Type B pancreatic cell (in vitro differentiated cells): ENCODE measurements at places on chromosomes 5 and 9. TPM values are rescaled to one million over a fixed set of nuclear protein-coding genes. Genes with fewer than 3 reads are reported as not detected.

Gene CAVIN4
- 1.7 and 6.1 TPM in 2 replicates for total RNA-seq

Gene AGXT2
- not detected in 2 replicates for total RNA-seq

Gene RNF183
- total RNA-seq: 0.77 and 1.0 TPM in 2 replicates

Gene NSG2
- total RNA-seq: 3.1 and 3.9 TPM in 2 replicates

Gene FBLL1
- total RNA-seq: 2.1 and 3.3 TPM in 2 replicates

Gene CCDC152
- total RNA-seq: not detected in 2 replicates

Gene MAN2A1
- total RNA-seq: 47.9 and 62.8 TPM in 2 replicates

- no peak for DNase-seq
These were observed 267.5 kb upstream of the TMEM161B start for GRCh38 chr5:88536146-88536545.

GRCh38 chr5:133467826-133468463 lies 144.4 kb downstream of the FSTL4 start:
- DNase-seq: no peak

DNA sequence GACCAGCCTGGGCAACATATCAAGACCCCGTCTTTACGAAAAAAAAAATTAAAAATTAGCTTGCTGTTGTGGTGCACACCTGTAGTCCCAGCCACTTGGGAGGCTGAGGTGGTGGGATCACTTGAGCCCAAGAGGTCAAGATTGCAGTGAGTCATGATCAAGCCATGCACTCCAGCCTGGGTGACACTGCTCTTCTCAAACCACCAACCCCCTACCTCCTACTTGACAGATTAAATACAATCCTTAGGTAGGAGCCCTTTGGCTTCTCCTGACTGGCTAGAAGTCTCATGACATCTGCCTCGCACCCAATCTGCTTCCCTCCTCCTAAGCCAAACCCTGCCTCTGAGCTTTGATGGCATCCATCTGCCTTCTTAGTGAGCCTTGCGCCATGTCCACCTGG lies 11.6 kb upstream of the FBP1 start:
- DNase-seq: no peak

DNA sequence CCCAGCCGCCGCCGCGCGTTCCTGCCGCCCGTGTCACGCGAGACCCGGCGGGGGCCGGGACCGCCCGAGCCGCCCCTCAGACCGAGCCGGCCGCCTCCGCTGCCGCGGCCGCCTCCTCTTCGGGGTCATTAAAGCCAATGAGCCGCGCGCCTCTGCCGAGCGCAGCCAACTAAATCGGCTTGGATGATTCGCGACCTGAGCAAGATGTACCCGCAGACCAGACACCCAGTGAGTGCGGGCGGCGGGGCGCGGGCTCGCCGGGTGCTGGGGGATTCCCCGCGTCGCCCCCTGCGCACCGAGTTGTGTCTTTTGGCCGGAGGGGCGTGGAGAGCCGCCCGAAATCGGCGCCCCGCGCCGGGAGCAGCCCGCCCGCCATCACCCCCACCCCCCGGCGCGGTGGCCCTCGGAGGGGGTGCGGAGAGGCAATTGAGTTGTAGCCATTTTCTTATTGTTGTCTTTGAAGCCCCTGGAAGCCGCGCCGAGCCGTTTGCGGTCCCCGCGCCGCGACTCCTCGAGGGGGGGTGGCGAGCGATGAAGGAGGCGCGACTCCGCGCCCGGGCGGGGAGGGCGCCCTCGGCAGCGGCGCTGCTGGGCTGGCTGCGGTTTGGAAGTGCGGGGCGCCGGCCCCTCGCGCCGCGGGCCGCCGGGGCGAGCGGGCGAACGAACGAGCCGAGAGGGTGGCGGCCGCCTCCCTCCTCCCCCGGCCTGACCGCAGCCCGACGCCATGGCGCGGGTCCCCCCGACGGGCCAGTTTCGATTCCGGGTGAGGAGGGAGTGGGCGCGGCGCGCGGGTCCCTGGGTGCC lies 1.0 kb downstream of the TLE4 start:
- DNase-seq: peak; percentile 72

GRCh38 chr5:133299021-133299420 lies 247.2 kb downstream of the HSPA4 start:
- DNase-seq: no peak

- no peak for DNase-seq
These were observed 290.1 kb upstream of the MPDZ start for GRCh38 chr9:13569602-13570067.

DNA sequence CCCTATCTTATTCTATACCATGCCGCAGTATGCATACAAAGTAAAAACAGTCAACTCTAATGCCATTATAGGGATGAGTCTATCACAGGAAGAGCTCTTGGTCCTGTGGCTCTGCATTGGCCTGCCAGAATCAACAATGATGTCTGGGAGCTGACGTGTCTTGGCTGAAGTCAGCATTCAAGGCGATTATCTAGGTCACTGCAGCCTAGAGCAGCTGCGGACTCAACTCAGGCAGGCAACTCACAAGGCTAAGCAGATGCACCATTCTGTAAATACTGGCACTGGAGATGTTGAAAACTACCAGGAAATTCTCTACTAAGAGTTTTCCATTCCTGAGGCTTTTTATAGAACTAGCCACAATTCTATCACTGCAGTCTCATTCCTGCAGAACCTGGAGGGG lies 13.3 kb downstream of the SPATA9 start:
- DNase-seq: no peak

DNA sequence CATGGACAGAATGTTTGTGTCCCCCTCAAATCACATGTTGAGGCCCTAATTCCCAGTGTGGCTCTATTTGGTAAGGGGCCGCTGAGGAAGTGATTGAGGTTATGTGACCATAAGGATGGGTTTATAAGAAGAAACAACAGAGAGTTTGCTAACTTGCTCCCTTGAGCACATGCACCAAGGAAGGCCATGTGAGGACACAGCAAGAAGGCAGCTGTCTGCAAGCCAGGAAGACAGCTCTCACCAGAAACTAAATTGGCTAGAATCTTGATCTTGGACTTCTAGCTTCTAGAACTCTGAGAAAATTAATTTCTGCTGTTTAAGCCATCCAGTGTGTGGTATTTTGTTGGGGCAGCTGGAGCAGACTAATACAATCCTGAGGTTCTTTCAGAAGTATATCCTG lies 35.2 kb upstream of the CDC42SE2 start:
- DNase-seq: no peak

DNA sequence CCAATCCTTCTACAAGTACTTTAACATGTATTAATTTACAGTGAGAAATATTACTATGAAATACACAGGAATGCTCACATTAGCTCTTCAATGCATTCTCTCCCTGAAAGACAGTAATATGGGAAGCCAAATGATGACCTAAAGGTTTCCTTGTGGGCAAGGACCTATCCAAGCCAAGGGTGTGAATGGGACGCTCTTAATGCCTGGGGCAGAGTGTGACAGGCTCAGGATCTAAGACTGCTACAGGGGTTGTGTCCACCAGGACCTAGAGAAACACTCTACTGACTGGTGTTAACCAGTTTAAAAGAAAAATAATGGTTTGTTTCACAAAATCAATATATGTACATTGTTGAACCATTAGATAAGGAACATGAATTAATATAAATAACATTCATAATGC lies 158.7 kb downstream of the FGF1 start:
- no peak for DNase-seq

DNA sequence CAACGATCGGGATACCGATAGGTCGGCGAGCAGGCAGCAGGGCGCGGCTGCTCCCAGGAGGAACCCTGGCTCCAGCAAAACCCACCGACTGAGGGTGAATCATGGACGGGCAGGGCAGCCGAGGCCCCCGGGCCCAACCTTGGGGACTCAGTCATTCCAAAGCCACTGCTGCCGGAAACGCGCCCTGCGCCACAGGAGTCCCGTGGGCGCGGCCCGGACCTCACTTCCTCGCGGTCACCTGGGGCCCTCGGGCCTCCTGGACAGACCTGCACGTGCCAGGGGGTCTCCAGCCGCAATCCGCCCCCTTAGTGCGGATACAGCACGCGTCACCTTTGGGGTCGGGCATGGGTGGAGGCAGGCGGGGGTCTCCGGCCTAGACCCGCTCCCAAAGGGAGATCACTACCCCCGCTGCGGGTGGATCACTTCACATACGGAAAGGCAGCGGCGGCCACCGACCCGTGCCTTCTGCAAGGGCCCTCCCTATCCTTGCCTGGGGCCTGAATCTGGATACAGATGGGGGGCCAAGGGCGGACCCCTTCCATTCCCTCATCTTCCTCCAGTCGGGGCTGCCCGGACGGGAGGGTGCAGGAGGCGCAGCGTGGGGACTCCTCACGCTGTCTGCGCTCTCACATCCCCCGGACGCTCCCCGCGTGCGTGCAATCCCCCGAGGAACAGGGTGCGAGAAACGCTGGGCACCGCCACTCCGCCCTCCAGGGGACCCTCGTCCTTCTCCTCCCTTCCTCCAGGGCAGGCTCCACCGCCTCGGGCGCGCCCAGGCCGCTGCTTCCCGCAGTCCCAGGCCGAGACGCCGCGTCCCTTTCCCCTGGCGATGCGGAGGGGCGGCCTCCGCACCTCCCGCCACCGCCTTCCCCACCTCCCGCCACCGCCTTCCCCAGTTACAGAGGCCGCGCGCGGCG lies 586 bp downstream of the TXN start:
- peak; percentile 72 for DNase-seq

- no peak for DNase-seq
These were observed 7.4 kb downstream of the CER1 start for GRCh38 chr9:14715102-14715501.
